ENCODE measurements at places on chromosomes 12 and 14. TPM values are rescaled to one million over a fixed set of nuclear protein-coding genes. Genes with fewer than 3 reads are reported as not detected.

The PTPRQ gene
- not detected for total RNA-seq

The AQP5 gene
- 3.2 TPM for total RNA-seq

The ZFYVE1 gene
- 8.8 TPM for total RNA-seq

The MGAT4C gene
- 0.32 TPM for total RNA-seq

The SLCO1A2 gene
- not detected for total RNA-seq

The DLGAP5 gene
- 63.7 TPM for total RNA-seq

The GPR137C gene
- total RNA-seq: 0.65 TPM

The CLEC2A gene
- not detected for total RNA-seq

The TAS2R13 gene
- total RNA-seq: 0.32 TPM

The DUSP16 gene
- total RNA-seq: 6.5 TPM

The OTX2 gene
- total RNA-seq: not detected

The CPNE6 gene
- total RNA-seq: not detected

The CEP290 gene
- 16.2 TPM for total RNA-seq

The PRKCH gene
- 141 TPM for total RNA-seq

The FICD gene
- total RNA-seq: 4.9 TPM

The REP15 gene
- 0.97 TPM for total RNA-seq

The SLC17A8 gene
- not detected for total RNA-seq

The AKAP5 gene
- 0.65 TPM for total RNA-seq

The KLRC1 gene
- total RNA-seq: not detected

The CIROP gene
- not detected for total RNA-seq

The TBX3 gene
- total RNA-seq: 0.97 TPM

The GLIPR1L1 gene
- not detected for total RNA-seq

The ZNF740 gene
- 12.7 TPM for total RNA-seq

The SIX6 gene
- total RNA-seq: not detected

The KCNC2 gene
- not detected for total RNA-seq

The ASCL1 gene
- not detected for total RNA-seq

The MAP3K12 gene
- 16.6 TPM for total RNA-seq

The R3HDM2 gene
- total RNA-seq: 5.3 TPM

The HVCN1 gene
- total RNA-seq: 7.4 TPM

The BCL11B gene
- under 0.01 TPM for total RNA-seq

The SMIM41 gene
- not detected for total RNA-seq

The KNTC1 gene
- 28.9 TPM for total RNA-seq

The BMP4 gene
- 52.6 TPM for total RNA-seq

All from epithelial cell of umbilical artery (primary cell).